ENCODE measurements at places on chromosomes 7 and 10.
A peak's percentile ranks its signal among the peaks of the same experiment; 100 is the strongest.

- no peak for DNase-seq
Measured at GRCh38 chr7:151081170-151082101, 827 bp upstream of the FASTK start.

GRCh38 chr7:138500892-138501291, 40.8 kb downstream of the TRIM24 start:
- no peak for DNase-seq

DNA sequence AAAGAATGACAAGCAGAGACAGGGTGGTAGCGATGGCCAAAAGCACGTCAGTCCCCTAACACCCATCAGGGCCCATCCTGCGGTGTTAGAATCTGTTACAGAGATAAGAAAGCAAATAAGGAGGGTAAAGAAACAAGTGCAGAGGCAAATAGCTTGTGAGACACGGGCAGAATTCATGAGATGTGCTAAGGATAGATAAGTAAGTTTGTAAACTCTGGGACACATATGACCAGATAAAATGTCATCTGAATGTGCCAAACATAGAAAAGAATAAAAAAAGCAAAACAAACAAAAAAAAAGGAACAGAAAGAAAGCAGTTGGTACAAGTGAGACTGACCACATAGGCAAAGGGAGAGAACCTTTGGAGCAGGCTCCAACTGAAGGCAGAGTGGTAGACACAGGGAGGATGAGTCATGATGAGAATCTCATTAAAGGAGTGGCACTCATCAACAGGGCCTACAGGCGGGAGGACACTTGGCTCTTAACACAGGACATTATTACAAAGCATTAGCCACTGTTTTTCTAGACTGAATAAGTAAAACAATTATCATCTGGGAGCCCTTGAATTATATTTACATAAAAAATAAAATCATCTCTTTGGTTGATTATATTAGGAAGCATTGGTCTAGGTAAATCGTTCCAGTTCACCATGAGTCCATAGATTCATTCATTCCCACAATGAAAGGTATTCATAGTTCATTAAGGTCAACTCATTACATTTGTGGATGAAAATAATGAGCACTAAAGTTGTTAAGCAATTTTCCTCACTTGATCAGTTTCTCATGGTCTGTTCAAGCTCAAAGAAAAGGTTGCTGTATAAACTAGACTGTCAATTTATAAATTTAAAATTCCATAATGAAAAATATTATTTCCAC, 21.5 kb upstream of the EPHB6 start:
- DNase-seq: no peak

- no peak for DNase-seq
Measured at GRCh38 chr10:79299397-79300241, 47.6 kb upstream of the PPIF start.

GRCh38 chr7:23106057-23106822, 655 bp downstream of the KLHL7 start:
- DNase-seq: peak; percentile 49

- no peak for DNase-seq
Measured at GRCh38 chr7:32206987-32207386, 136.8 kb upstream of the PDE1C start.

- DNase-seq: no peak
Measured at GRCh38 chr10:132141076-132141475, 45.7 kb upstream of the DPYSL4 start.

- no peak for DNase-seq
Measured at GRCh38 chr10:127193125-127193524, 3.3 kb downstream of the INSYN2A start.
